AG04450 (cell line): ENCODE measurements at places on chromosomes 3 and 15.

DNA sequence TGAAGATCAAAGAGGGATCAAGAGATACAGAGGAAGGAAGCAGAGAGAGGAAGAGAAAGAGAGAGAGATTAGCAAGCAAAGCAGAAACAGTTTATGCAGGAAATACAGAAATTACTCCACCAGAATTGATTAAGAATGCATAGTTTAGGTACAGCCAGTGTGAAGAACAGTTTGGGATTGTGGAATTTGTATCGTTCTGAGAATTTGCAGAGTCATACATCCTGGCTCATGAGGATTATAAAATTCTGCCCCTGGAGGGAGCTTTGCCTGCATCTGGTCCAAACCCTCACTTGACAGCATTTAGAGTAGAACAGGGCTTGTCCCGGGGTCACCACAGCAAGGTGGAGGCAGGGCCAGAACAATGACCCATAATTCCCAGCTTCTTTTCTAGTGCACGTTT lies 44.1 kb downstream of the MASP1 start:
- no peak for DNase-seq

GRCh38 chr3:2578560-2578959 lies 479.9 kb downstream of the CNTN4 start:
- no peak for DNase-seq

GRCh38 chr15:38427380-38427779 lies 26.5 kb upstream of the FAM98B start:
- no peak for DNase-seq

- DNase-seq = no peak
Observed at GRCh38 chr3:114668099-114668498, 374.3 kb downstream of the TIGIT start.

DNA sequence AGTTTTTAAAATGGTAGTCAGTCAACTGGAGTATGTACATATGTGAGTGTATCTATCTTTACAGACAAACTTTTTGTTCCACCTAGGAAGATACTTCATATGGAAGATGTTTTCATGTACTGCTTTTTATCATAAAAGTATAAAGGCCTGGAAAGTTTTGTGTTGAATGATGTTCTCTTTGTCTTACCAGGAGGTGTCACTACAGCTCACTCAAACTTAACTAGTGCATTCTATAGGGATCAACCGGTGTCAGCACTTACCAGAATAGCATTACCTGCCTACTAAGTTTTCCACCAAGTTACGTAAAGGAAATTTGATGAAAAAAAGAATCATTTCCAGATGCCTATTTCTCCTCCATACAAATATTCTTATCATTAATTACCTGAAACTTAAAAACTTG lies 522.6 kb upstream of the SEMA6D start:
- DNase-seq = peak; percentile 4

DNA sequence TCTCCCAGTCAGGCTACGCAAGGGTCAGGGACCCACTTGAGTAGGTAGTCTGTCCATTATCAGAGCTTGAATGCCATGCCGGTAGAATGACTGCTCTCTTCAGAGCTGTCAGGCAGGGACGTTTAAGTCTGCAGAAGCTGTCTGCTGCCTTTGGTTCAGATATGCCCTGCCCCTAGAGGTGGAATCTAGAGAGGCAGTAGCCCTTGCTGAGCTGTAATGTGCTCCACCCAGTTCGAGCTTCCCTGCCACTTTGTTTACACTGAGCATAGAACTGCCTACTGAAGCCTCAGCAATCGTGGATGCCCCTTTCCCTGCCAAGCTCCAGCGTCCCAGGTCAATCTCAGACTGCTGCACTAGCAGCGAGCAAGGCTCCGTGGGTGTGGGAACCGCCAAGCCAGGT lies 57.5 kb upstream of the SETMAR start:
- DNase-seq = no peak

DNA sequence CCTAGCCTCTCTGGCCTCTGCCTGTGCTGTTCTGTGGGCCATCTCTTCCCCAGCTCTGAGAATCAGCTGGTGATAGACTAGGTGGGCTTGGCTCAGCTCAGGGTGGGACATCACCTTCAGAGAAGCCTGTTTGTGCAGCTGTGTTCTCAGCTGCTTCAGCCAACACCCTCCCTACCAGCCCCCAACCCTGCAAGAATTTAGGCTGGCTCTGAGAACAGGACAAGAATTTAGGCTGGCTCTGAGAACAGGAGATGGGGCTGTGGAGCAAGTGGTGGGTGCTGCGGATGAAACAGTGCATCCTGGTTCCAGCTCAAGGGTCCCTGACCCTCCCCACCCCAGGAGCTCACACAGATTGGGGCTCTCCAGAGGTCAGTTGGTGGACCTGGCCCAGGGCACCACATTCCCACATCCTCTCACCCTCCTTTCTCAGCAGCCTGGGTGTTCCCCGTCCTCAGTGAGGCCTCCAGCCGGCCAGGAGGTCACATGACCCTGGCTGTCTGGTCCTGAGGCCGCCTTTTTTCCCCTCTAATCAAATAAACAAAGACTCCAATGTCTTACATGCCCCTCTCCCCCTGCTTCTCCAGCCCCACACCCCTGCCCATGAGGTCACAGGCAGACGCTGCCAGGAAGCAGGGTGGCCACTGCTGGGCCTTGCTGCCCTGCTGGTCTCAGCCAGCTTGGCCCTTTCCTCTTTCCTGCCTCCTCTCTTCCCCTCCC lies 14.9 kb downstream of the PLEKHO2 start:
- no peak for DNase-seq

- peak; percentile 15 for DNase-seq
Observed at GRCh38 chr3:51282931-51283330, 102.2 kb upstream of the MANF start.

GRCh38 chr3:32436816-32437189 lies 45.1 kb downstream of the CMTM7 start:
- no peak for DNase-seq

GRCh38 chr3:131880948-131881347 lies 153.9 kb downstream of the CPNE4 start:
- no peak for DNase-seq

DNA sequence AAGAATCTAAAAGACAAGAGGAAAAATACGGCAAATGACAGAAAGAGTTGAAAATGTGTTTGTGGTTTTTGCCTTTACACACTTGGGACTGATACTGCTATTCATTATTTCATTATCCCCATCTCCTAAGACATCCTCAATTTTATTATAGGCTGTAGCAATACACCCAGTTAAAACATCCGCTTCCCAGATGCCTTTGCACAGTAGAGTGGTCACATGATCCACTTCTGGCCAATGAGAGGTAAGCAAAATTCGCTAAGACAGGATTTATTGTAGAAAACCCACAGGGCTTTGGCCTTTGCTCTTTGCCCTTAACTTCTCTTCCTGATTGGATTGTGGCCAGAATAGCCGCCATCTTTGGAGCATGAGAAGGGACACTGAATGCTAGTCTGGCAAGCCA lies 53.2 kb upstream of the BOC start:
- DNase-seq = no peak

- no peak for DNase-seq
Observed at GRCh38 chr3:72120806-72121778, 336.1 kb upstream of the PROK2 start.

GRCh38 chr15:98875309-98875708 lies 132.3 kb downstream of the PGPEP1L start:
- no peak for DNase-seq

DNA sequence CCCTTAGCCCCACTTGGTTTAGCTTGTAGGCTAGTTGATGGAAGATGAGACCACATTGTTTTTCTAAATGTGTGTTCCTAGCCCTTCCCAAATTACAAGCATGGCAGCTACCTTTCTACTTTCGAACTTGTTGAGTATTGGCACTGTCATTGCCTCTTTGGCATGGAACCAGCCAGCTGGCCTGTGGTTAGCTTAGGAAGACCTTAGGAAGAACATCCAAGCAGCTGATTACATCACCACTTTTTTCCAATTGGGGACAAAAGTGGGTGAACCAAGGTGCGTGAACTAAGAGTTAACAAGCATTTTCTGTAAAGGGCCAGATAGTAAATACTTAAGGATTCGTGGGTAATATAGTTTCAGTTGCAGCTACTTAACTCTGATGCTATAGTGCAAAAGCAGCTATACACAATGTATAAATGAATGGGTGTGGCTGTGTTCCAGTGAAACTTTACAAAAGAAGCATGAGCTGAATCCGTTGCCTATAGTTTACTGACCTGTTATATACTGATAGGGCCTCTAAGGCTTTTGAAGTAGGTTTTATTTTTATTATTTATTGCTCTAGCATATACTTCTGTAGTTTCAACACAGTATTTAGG lies 8.5 kb downstream of the KLHL18 start:
- no peak for DNase-seq

- no peak for DNase-seq
Observed at GRCh38 chr3:115624901-115625300, 1.6 kb downstream of the GAP43 start.

DNA sequence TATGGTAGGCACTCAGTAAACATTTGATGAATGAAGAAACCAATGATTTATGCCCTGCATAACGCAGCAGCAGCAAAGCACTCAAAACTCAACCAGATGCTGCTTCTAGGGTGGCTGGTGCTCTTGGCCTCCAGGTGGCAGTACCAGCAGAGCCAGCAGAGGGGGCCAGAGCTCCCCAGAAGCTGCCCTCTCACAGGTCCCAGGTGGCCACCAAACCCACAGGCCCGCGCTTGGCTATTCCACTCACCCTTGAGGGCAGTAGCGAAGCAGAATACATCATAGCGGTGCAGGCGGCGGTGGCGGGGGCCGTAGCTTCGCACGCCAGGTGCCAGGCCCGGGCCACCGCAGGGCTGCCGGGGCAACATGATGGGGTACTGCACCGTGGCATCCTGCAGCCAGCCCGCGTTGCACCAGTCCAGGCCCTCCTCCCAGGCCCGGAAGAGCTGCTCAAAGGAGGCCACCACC lies 16.6 kb downstream of the HAPLN3 start:
- DNase-seq = no peak

- no peak for DNase-seq
Observed at GRCh38 chr15:95410757-95411156, 919.7 kb upstream of the NR2F2 start.

DNA sequence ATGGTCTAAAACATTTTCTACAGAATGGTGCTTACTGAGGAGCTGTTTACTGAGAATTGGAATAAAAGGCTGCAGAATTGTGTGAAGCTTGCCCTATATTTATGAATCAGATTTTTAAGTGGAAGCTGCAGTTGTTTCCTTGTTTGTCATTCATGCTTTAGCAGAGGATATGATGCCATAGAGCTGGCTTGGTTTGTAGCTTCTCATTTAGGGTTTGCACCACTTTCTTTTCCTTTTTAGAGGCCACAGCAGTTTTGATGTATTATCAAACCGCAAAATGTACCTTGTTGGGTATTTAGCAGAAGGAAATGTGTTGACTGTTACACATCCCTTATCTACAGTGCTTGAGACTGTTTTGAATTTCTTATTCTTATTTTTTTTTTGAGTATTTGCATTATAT lies 66.2 kb downstream of the RASA2 start:
- no peak for DNase-seq

DNA sequence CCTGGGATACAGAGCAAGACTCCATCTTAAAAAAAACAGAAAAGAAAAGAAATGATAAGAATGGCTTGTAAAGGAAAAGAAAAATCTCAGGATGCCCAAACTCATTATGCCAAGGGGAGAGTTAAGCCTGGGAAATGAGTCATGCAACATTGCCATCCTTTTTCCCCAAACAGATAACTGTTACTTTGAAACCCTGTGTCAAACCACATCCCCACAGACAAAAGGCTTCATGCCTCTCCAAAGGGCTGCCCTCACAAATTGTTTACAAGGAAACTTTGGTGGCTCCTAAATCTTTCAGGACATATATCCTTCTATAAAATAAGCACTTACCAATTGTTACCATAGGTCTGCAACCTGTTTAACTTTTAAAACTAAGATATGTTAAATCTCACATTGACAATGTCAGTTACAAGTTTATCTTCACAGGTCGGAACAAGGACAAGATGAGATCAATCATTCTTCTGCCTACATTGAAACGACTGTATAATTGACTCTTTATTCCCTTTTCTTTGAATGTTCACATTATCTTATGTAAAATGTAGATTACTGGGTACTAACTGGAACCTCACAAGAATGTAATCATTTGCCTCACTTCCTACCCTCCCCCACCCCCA lies 18.6 kb upstream of the SENP7 start:
- DNase-seq = no peak

GRCh38 chr15:64373360-64373759 lies 7.9 kb downstream of the PCLAF start:
- no peak for DNase-seq

GRCh38 chr15:80779658-80780415 lies 667 bp downstream of the CEMIP start:
- no peak for DNase-seq

DNA sequence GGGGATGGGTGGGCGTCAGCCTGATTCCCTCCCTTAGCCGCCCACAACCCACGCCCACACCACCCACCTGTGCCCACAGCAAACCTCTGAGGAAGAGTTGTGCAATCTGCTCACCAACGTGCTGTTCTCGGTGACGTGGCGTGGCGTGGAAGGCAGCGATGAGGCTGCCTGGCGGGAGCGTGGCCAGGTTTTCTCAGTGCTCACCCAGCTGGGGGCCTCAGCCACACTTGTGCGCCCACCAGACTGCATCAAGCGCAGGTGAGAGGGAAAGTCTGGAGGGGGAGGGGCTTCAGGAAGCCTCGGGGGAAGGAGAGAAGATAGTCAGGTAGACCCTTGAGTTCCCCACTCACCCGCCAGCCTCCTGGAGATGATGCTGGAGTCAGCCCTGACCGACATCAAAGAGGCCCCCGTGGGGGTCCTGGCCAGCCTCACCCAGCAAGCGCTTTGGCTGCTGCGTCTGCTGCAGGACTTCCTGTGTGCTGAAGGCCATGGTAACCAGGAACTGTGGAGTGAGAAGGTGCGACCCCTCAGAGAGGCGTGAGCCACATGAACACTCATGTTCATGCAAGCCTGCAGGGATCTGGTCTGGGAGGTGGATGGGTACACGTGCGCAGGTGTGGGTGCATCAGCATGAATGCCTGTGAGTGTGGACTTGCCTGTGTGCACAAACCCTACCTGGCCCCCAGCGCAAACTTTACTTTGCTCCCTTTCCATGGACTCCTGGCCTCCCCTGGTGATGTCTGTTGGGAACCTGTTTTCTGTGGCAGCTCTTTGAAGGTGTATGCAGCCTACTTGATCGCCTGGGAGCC lies 21.7 kb downstream of the NBEAL2 start:
- DNase-seq = no peak

DNA sequence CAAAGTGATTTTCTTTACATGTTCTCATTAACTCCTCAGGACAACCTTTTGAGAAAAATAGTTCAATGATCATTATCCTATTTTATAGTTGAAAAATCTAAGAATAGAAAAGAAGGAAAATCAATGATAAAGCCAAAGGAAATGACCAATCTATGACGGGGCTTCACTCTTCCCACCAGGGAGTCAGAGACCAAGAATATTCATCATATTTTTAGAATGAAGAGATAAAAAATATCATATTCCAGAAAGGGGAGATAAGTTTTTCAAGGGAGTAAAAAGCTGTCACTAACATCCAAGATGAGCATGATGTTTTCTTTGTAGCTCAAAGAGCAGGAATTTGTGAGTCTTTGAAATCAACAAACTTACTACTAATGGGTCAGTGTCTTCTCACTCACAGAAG lies 71.5 kb upstream of the LPP start:
- no peak for DNase-seq

GRCh38 chr15:66570327-66570726 lies 4.5 kb upstream of the LCTL start:
- no peak for DNase-seq

GRCh38 chr3:1131166-1131565 lies 38.3 kb downstream of the CNTN6 start:
- DNase-seq = no peak
